ENCODE measurements at places on chromosomes 4 and X.

DNA sequence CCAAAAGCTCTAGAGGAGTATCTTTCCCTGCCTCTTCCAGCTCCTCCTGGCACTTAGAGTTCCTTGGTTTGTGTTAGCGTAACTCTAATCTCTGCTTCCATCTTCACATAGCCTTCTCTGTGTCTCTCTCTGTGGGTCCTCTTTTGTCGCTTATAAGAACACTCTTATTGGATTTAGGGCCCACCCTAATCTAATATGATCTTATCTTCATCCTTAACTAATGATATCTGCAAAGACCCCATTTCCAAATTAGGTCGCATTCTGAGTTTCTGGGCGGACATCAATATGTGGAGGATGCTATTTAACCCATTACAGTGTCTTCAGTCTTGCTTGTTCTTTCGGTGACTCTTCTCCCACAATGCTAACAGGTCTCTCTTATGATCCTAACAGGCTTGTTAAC lies 72.3 kb downstream of the CC2D2A start:
- no peak for DNase-seq

- no peak for DNase-seq
Measured at GRCh38 chr4:61251129-61251528, 51.0 kb downstream of the ADGRL3 start.

GRCh38 chr4:23805450-23805851 lies 84.4 kb downstream of the PPARGC1A start:
- DNase-seq: no peak

- DNase-seq: no peak
Measured at GRCh38 chrX:29107231-29107630, 520.0 kb downstream of the IL1RAPL1 start.

DNA sequence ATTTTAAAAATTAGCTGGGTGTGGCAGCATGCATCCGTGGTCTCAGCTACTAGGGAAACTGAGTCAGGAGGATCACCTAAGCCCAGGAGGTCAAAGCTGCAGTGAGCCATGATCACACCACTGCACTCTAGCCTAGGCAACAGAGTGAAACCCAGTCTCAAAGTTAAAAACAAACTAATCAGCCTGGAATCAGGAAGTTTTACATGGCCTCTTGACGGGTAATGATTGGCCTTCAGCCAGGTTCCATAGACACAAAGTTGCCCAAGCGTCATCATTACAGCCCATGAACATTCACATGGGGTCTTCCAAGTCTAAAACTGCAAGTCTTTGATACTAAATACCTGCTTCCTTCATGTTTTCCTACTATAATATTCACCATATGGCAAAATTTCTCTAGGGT lies 10.0 kb upstream of the RGN start:
- no peak for DNase-seq

Data from AG08396 (cell line).